Activated CD8-positive, alpha-beta memory T cell treated with anti-CD3 and anti-CD28 coated beads, Interleukin-2, amount 50 U/mL, for 4 hours (primary cell): ENCODE measurements at places on chromosomes 3 and 15.

DNA sequence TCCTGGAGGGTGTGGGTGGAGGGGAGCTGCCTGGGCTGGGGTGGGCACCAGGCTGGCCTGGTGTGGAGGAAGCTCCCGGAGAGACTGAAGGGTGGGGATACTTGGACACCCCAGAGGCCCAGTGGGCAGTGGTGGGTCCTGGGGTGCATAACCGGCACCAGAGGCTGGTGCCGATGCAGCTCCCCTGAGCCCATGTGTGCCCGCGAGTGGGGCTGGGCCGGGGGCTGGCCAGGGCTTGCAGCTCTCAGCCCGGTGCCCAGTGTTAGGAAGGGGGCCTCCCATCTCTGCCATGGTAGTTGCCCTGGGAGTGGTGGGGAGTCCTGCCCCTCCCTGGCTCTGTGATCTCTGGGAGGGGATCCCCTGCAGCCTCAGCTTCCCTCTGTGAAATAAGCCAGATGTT, 9.3 kb downstream of the PLXNA1 start:
- DNase-seq: no peak

DNA sequence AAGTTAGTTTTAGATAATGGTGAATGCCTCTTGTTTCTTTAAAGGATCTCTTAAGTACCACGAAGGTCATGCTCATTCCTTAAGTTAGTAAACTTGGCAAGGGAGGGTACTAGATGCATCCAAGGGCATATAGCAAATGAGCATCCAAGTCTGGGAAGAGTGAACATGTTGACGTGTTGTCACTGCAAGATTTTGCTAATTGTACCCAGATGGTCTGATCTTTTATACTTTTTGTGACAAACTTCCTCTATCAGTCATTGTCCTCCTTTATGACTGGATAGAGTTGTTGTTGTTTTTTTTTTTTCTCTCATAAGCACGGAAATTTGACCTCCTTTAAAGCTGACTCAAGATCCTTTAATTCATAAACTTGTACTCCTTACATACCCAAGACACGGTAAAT, 121.3 kb downstream of the CHST2 start:
- no peak for DNase-seq

GRCh38 chr3:125214738-125215137, 2.2 kb upstream of the SLC12A8 start:
- DNase-seq: no peak

GRCh38 chr3:129162729-129163579, 2.1 kb upstream of the ISY1 start:
- DNase-seq: no peak
